CD4-positive, alpha-beta memory T cell (primary cell): ENCODE measurements at places on chromosomes 5 and 9. TPM values are rescaled to one million over a fixed set of nuclear protein-coding genes. Genes with fewer than 3 reads are reported as not detected.

Gene SPRY4
- total RNA-seq = not detected

Gene SHISAL2B
- not detected for total RNA-seq

Gene BAAT
- 0.15 TPM for total RNA-seq

Gene TMEM215
- total RNA-seq = not detected

Gene HAVCR2
- 2.7 TPM for total RNA-seq

Gene PTPRD
- total RNA-seq = not detected

Gene TAS2R1
- not detected for total RNA-seq

Gene SLC1A3
- 1.3 TPM for total RNA-seq

Gene SLC9A3
- total RNA-seq = 3.1 TPM

Gene CEP120
- 70.1 TPM for total RNA-seq

Gene NR4A3
- total RNA-seq = 0.35 TPM

Gene C7
- total RNA-seq = not detected

Gene SIL1
- total RNA-seq = 16.4 TPM

Gene EIF4E1B
- total RNA-seq = not detected

Gene CATSPER3
- 0.94 TPM for total RNA-seq

Gene TMEM174
- total RNA-seq = not detected

Gene IFNK
- total RNA-seq = not detected

Gene SLC6A7
- not detected for total RNA-seq

Gene NR3C1
- total RNA-seq = 164 TPM

Gene SKP2
- 23.9 TPM for total RNA-seq

Gene SLC28A3
- not detected for total RNA-seq

Gene DMRTA1
- total RNA-seq = not detected

Gene WDR38
- not detected for total RNA-seq

Gene F2RL2
- total RNA-seq = not detected

Gene SPATA9
- not detected for total RNA-seq

Gene PLEKHG4B
- total RNA-seq = not detected

Gene FOXI1
- not detected for total RNA-seq

Gene NSG2
- total RNA-seq = not detected

Gene QRFP
- total RNA-seq = not detected

Gene RHOBTB3
- 0.32 TPM for total RNA-seq

Gene CDC20B
- not detected for total RNA-seq

Gene IL5
- total RNA-seq = not detected

Gene ADCY2
- total RNA-seq = not detected

Gene PCDHB9
- total RNA-seq = 0.44 TPM

Gene PTGER4
- 59.3 TPM for total RNA-seq

Gene WNK2
- total RNA-seq = 0.26 TPM

Gene TLX3
- not detected for total RNA-seq

Gene CDH9
- not detected for total RNA-seq

Gene DEPDC1B
- 0.70 TPM for total RNA-seq

Gene PTAR1
- total RNA-seq = 80.0 TPM

Gene TSSK1B
- total RNA-seq = not detected

Gene ITK
- total RNA-seq = 421 TPM
